Trophoblast cell (in vitro differentiated cells and primary cell): ENCODE measurements at places on chromosomes 13 and 19.

- no peak for DNase-seq
Observed at GRCh38 chr19:7861619-7862412, 12.4 kb downstream of the PRR36 start.

GRCh38 chr19:50719566-50719965 lies at the start of gene SHANK1:
TSS of gene SHANK1 (minus strand) at chr19:50719802. CDS start at chr19:50716919, 2,883 bp downstream.
- no peak for DNase-seq

DNA sequence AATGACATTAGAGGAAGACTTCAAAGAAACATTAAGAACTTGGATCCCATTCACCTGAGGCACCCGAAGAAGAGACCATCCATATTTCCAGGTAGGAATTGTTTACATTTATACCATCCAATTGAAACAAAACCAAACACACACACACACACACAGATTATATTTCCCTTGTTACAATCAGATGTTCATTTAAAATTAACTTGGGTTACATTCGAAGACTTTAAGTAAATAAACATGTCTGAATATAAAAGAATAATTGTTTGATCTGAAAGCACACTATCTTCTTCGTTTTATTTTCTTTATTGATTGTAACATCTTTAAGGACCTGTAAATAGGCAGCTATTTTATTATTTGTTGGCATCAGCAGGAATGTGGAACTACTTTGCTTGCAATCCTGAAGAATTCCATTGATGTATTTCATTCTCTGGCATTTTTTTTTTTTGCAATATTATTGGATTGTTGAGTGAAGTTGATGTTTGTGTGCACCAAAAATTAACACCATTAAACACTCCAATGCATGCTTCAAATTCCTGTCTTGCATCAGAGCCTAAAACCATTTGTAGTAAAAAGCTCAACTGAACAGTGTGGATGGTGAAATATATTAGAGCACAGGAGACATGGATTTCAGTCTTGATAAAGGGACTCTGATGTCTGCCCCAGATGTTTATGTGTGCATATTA lies 85.3 kb upstream of the FRY start:
- DNase-seq = peak; percentile 64

GRCh38 chr19:36488118-36488845 lies 1.1 kb downstream of the ZNF566 start:
- no peak for DNase-seq
